ENCODE measurements at places on chromosomes 1 and 21.

GRCh38 chr1:202951437-202951836, 6.7 kb downstream of the ADIPOR1 start:
- no peak for DNase-seq

DNA sequence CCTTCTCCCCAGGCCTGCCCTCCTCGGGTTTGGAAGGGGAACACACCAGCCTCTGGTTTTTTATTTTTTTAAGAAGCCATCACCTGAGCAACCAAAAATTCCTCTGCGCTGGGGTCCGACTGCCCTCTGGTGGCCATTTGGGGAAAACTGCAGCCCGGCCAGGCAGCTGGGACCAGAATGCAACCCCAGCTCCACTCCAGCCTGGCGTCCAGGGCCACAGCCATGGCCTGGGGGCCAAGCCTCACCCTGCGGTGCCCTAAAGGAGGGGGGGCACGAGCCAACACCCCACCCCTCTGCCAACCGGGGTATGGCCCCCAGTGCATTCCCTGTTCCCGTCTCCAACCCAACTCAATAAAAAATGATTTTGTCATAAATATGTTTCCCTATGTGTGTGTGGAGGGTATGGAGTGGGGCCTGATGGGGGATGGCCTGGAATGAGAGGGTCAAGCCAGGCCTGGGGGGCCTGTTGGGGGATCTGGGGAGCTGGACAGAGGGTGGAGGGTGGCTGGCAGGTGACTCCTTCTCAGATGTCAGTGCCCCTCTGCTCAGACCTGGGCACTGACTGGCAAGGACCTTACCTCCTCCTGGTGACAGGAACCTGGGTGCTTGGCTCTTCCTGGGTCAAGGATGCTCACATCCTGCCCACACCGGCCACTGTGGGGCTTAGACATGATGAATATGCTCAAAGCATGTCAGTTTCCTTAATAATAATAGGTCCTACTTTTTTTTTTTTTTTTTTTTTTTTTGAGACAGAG, 3.2 kb downstream of the GPR3 start:
- DNase-seq = peak; percentile 83

DNA sequence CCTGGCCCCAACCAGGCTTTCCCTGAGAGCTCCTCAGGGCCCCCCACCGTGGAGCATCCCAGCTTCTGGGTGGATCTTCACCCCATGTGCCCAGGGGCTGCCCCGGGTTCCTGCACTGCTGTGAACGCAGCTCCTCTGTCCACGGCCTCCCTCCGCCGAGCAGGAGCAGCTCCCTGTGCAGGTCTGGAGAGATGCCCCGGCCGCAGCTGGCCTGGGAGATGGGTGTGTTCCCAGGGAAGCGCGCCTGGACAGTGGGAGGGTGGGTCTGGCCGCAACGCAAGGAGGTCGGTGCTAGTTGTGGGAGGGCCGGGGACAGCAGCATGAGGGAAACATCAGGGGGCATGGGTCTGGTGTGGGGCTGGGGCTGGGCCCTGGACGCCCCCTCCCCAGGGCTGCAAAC, 71.3 kb downstream of the MORN1 start:
- no peak for DNase-seq

DNA sequence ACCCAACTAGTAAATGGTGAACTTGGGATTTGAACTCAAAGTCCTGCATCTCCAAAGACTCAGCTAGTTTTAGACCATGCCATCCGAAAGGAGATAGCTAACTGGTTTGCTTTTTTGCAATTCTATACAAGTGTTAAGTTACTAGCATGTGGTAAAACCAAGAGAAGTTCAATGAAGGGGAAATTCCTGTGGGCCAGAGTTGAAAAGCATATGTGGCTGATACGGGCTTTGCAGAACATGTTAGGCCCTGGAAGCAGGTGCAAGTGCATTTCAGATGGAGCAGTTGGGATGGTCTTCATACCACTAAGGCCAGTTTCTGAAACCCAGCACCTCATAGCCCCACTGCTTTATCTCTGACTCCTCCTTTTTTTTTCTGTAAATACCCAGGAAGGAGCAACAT, 620.9 kb downstream of the PLPP3 start:
- DNase-seq = no peak

DNA sequence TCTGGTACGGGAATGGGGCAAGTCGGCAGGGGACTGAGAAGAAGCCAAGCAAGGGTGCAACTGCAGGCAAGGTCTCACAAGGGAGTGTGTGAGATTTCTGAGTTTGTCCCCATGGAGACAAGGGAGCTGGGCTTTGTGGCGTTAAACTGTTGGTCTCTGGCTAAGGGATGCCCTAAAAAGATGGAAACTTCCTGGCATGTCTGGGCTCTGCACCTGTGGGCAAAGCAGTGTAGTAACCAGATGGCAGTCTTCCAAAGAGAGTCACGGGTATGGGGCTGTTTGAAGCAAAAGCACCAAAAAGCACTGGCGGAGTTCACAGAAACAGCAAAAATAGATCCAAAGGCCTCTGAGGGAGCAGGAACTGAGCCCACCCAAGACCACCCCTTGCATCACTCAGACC, 104.8 kb upstream of the SLC44A3 start:
- no peak for DNase-seq

Data from activated naive CD4-positive, alpha-beta T cell treated with Interleukin-2 at 50 U/mL for 16 hours (primary cell).